CD14-positive monocyte (primary cell): ENCODE measurements at places on chromosomes 6 and 20.

- no peak for DNase-seq
These were observed 20.2 kb downstream of the HLA-DRA start for GRCh38 chr6:32459781-32460424.

DNA sequence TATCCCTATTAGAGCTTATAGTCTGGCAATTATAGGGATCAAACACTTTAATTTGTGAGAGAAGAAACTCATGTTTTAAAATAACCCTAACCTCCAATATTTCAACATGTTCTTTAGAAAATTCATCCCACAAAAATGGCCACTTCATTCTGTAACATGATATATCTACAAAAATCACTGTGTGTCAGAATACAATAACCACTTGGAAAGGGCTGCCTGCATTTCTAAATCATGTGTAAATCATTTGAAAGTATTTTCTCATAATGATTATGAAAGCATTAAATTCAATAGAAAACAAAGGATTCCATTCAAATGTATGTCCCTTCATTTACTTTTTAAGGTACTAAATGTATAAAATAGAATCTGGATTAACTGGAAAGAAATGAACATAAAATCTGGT, 101.4 kb upstream of the NHSL1 start:
- no peak for DNase-seq

DNA sequence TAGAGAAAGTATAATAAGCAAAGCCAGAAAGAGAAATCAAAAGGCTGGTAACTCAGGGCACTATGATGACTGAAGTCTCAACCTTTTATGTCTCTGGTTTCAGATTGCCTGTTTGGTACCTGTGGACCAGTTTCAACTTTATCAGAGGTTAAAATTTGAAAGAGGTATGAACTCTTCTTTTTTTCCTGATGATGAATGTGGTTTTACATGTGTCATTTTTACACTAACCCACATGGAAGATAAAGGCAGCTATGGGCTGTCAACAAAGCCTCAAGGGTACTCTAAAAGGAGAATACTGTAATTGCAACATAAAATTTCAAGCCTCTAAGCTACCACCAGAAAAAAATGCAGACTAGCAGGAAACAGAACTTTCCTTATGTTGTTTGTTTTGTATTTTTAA, 52.4 kb downstream of the RNF144B start:
- no peak for DNase-seq

DNA sequence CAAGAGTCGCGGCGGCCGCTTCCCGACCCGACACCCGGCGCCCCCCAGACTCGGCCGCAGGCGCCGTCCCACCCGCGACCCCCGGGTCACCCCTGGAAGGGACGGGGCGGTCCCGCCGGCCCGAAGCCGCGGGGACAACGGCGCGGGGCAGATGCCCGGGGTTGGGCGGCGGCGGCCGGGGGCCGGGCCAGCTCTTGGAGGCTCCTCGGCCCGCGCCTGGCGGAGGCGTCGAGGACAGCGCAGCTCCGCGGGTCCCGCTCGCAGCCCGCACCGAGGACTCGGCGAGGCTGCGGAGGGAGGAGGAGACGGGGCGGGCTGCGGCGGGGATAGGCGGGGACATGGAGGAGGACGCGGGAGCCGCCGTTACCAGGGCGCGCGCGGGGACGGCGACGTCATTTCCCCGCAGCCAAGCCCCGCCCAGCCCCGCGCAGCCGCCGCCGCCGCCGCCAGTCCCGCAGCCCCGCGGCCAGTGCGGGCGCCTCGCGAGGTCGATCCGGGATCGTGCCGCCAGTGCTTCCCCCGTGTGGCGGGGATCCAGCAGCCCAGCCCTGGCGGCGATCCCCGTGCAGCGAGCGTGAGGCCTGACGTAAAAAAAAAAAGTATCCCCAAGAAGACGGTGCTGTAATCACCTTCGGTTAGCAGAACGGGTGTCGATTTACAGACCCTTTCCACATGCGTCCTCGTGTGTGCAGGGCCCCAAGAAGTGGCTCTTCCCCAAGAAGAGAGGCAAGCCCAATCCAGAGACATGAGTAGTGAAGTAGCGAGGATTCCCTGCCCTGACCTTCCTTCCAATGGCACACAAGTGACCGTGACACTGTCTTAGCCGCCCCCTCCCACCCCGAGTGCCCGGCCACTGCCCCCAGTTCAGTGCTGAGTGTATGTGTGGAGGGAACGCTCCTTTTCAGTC, at the start of gene FAM184A:
TSS of gene FAM184A (minus strand) at position 289 of the 907 bp plus-strand sequence. CDS start 365 bp downstream, outside the sequence.
- DNase-seq = peak; percentile 71

GRCh38 chr6:52739134-52739533, 24.1 kb downstream of the GSTA2 start:
- DNase-seq = no peak

DNA sequence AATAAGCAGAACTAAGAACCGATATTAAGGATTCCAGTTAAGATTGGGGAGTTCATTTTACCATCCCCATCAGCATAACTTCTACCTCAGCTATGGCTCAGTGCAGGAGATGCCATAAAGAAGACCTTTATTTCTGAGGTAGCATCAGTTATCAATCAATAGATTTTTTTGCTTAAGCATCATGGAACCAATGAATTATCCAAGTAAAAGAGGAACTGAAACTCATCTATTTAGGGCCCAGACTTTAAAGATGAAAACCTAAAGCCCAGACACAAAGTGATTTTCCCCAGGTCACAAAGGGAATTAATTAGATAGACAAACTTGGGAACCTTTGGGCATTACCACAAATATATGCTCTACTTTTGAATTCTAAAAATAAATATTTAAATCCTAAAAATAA, 59.2 kb upstream of the TINAG start:
- no peak for DNase-seq

- peak; percentile 31 for DNase-seq
These were observed 266.5 kb upstream of the CITED2 start for GRCh38 chr6:139640921-139641320.

- DNase-seq = no peak
These were observed 94.4 kb upstream of the ADGRF4 start for GRCh38 chr6:47603995-47604394.

DNA sequence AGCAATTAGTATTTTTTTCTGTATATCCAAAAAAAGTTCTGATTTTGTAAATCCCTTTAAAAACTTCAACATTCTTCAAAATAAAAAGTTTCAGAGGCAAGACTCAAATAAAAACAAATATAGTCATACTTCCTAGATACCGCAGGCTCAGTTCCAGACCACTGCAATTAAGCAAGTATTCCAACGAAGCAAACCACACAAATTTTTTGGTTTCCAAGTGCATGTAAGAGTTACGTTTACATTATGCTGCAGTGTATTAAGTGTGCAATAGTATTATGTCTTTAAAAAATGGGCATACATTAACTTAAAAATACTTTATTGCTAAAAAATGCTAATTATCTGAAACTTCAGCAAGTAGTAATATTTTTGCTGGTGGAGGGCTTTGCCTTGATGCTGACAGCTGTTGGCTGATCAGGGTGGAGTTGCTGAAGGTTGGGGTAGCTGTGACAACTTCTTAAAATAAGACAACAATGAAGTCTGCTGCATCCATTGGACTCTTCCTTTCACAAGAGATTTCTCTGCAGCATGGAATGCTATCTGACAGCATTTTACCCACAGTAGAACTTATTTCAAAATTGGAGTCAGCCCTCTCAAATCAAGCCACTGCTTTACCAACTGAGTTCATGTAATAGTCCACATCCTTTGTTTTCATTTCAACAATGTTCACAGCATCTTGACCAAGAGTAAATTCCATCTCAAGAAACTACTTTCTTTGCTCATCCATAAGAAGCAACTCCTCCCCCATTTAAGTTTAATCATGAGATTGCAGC, 46.0 kb downstream of the PHIP start:
- DNase-seq = no peak

DNA sequence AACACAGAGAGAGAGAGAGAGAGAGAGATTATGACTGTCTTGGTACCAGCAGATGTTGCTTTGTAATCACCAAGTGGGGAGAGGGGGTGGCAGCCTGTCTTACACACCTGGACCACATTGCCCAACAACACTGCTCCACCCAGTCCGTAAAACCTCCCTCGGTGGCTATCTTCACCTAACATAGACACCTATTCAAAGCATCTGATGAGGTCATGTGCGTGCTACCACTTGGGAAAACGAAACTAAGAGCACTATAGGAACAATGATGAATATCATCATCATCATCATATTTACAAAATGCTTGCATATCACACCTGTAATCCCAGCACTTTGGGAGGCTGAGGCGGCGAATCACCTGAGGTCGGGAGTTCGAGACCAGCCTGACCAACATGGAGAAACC, 24.1 kb upstream of the SALL4 start:
- DNase-seq = no peak

GRCh38 chr20:13274275-13274861, 53.3 kb downstream of the ISM1 start:
- DNase-seq = no peak

DNA sequence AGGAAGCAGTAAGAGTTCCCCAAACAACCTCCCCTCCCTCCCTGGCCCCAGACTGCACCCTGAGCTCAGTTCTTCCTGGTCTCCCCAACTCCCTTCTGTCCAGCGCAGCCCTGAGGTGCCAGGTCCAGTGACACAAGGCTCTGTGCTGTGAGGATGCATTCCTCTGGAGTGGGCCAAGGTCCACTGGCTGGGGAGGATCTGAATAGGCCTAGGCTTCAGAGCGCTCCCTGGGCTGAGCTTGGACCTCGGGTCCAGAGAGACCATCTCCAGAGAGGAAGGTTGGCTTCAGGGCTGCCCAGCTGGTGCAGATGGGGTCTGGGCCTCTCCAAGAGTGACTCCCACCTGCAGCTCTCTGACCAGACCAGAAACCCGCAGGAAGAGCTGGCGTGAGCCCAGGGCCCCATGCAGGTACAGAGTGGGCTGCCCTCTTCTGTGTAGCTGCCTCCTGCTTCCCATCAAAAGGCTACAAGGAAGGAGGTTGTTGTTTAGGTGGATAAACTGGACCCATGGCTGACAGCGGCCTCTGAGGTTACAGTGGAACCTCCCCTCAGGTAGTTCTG, 52.3 kb upstream of the MLN start:
- no peak for DNase-seq

DNA sequence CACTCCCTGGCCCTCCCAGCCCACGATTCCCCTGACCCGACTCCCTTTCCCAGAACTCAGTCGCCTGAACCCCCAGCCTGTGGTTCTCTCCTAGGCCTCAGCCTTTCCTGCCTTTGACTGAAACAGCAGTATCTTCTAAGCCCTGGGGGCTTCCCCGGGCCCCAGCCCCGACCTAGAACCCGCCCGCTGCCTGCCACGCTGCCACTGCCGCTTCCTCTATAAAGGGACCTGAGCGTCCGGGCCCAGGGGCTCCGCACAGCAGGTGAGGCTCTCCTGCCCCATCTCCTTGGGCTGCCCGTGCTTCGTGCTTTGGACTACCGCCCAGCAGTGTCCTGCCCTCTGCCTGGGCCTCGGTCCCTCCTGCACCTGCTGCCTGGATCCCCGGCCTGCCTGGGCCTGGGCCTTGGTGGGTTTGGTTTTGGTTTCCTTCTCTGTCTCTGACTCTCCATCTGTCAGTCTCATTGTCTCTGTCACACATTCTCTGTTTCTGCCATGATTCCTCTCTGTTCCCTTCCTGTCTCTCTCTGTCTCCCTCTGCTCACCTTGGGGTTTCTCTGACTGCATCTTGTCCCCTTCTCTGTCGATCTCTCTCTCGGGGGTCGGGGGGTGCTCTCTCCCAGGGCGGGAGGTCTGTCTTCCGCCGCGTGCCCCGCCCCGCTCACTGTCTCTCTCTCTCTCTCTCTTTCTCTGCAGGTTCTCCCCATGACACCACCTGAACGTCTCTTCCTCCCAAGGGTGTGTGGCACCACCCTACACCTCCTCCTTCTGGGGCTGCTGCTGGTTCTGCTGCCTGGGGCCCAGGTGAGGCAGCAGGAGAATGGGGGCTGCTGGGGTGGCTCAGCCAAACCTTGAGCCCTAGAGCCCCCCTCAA, at the start of gene LTA:
TSS of gene LTA (plus strand) at position 249 of the 871 bp plus-strand sequence. CDS start at position 703, 454 bp downstream.
- DNase-seq = no peak

GRCh38 chr20:49052334-49052733, 6.2 kb downstream of the CSE1L start:
- DNase-seq = no peak

- DNase-seq = no peak
These were observed 124.2 kb downstream of the CEBPB start for GRCh38 chr20:50314678-50315335.

DNA sequence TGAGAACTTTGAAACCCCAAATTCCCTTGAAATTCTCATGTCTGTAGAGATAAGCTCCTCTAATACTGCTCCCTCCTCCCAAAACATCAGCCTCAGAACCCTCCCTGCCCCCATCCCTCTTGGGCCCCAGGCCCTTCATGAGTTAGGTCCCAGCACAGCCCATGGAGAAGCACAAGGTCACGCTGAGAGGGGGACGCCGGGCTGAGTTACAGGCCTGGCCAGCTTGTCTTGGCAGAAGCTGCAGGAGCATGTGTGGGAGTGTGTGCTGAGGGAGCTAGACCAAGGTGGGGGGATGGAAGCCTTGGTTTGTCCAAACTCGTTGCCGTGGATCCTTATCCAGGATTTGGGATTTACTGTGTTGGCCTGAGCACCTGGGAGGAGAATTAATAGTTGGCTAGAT, 8.5 kb upstream of the PTCRA start:
- no peak for DNase-seq

- DNase-seq = no peak
These were observed 59.9 kb downstream of the FOXA2 start for GRCh38 chr20:22524393-22525015.

GRCh38 chr6:106648651-106649308, 19.4 kb downstream of the QRSL1 start:
- DNase-seq = no peak

DNA sequence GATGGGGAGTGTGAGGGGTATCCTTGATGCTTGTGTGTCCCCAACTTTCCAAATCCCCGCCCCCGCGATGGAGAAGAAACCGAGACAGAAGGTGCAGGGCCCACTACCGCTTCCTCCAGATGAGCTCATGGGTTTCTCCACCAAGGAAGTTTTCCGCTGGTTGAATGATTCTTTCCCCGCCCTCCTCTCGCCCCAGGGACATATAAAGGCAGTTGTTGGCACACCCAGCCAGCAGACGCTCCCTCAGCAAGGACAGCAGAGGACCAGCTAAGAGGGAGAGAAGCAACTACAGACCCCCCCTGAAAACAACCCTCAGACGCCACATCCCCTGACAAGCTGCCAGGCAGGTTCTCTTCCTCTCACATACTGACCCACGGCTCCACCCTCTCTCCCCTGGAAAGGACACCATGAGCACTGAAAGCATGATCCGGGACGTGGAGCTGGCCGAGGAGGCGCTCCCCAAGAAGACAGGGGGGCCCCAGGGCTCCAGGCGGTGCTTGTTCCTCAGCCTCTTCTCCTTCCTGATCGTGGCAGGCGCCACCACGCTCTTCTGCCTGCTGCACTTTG, at the start of gene TNF:
TSS of gene TNF (plus strand) at position 231 of the 567 bp plus-strand sequence. CDS start at position 408, 177 bp downstream.
- peak; percentile 79 for DNase-seq

- DNase-seq = no peak
These were observed 802.0 kb downstream of the C6orf118 start for GRCh38 chr6:164507206-164507940.

DNA sequence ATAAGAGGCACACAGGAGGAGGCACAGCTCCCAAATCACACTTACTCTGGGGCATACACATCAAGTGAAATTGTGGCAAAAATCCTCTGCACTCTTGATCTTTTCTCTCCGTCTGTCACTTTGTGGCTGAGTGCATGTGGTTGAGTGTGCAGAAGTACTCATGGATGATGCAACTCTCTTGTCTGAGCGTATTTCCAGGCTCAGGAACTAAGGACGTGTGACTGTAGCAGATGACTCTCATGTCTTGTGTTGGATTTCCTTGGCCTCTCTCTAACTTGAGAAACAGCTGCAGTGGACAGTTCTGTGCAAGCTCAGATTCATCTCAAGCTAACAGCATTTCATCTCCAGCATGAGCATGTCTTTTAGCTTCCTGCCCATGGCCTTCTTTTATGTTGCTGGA, 245.4 kb upstream of the FLRT3 start:
- no peak for DNase-seq
